ENCODE measurements at places on chromosomes 3 and 15. TPM values are rescaled to one million over a fixed set of nuclear protein-coding genes. Genes with fewer than 3 reads are reported as not detected.

TRIM42 gene
- not detected for total RNA-seq

GRCh38 chr3:184300378-184300720, 1.3 kb downstream of the PSMD2 start:
- peaks cover 15% of the 10 kb centered on the region for H3K4me1 ChIP-seq
- H3K27me3 ChIP-seq, result no peaks in the 10 kb centered on the region
- H3K27ac ChIP-seq, result no peak overlapping the region
- DNase-seq, result no peak

DNA sequence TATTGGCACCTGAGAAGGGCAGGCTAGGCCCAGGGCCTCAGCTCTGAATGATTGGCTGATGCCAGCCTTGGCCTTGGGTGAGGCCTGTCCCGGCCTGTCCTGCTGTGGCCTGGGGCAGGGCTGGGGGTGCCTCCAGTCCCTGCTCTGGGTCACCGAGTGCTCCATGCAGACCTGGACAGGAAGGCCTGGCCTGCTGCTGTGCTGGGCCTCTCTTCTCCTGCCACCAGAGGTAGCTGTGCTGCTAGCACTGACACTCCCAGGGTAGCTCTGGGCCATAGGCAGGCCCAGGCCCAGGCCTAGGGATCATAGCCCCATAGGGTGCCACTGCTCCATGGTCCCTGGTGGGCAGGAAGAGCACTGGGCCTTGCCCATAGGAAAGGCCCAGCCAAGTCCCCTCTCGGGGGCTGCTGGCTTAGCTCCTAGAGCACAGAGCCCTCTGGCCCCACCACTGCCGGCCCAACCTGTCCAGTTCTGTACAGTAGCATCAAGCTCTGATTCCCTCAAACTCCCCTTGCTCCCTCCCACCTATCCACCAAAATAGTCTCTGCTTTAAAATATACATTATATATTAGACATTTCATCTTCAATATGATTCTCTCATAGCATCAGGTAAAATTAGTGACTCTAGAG, 18.2 kb downstream of the ABTB1 start:
- H3K36me3 ChIP-seq, result peaks cover 7% of the 10 kb centered on the region
- DNase-seq, result peak; percentile 38
- H3K4me1 ChIP-seq, result peaks cover 9% of the 10 kb centered on the region
- no peak overlapping the region for H3K27ac ChIP-seq
- H3K27me3 ChIP-seq, result no peaks in the 10 kb centered on the region
- H3K4me3 ChIP-seq, result no peak overlapping the region

DNA sequence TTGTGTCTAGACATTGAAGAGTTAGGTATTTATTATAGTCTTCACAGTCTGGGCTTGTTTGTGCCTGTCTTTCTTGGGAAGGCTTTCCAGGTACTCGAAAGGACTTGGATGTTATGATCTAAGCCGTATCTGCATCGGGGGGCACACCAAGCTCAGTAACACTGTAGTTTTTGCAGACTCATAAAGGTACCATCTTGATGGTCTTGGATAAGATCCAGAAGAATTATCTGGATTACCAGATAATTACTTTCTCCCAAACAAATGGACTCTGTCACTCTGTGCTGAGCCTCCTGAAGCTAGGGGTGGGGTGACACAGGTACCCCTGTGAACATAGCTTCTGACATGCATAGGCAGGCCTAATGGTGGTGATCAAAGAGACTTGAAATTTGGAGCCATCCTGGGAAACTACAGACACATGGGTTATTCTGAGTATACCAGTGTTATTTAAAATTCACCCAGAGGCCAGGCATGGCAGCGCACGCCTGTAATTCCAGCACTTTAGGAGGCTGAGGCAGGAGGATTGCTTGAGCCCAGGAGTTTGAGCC, 238.6 kb upstream of the TPM1 start:
- no peak overlapping the region for H3K27ac ChIP-seq
- no peaks in the 10 kb centered on the region for H3K27me3 ChIP-seq
- H3K36me3 ChIP-seq, result peaks cover 32% of the 10 kb centered on the region

ATP2B2 gene
- not detected for total RNA-seq

- no peak overlapping the region for H3K27ac ChIP-seq
- H3K27me3 ChIP-seq, result no peaks in the 10 kb centered on the region
- no peak for DNase-seq
- no peaks in the 10 kb centered on the region for H3K36me3 ChIP-seq
- no peaks in the 10 kb centered on the region for H3K4me1 ChIP-seq
Observed at GRCh38 chr15:44246521-44247268, 41.8 kb upstream of the GOLM2 start.

- no peak overlapping the region for H3K4me3 ChIP-seq
- H3K4me1 ChIP-seq, result no peaks in the 10 kb centered on the region
- no peak for DNase-seq
- H3K27ac ChIP-seq, result no peak overlapping the region
- peaks cover 3% of the 10 kb centered on the region for H3K36me3 ChIP-seq
- H3K27me3 ChIP-seq, result no peaks in the 10 kb centered on the region
Observed at GRCh38 chr3:158217992-158218391, 108.1 kb downstream of the RSRC1 start.

DNA sequence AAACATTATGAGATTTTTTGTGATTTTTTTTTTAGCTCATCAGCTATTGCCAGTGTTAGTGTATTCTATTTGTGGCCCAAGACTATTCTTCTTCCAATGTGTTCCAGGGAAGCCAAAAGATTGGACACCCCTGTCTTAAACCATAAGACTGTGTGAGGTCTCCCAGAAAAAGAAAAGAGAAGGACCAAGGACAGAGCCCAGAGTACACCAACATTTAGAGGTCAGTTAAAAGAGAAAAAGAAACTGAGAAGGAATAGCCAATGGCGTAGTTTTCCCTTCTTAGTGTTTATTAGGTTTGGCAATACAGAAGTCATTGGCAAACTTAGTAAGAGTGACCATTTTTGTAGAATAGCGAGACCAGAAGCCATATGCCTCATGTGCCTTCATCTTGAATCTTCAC, 36.1 kb upstream of the SLC25A36 start:
- no peaks in the 10 kb centered on the region for H3K36me3 ChIP-seq
- no peak overlapping the region for H3K27ac ChIP-seq
- DNase-seq, result no peak
- no peaks in the 10 kb centered on the region for H3K4me1 ChIP-seq

- no peak for DNase-seq
- H3K27me3 ChIP-seq, result no peaks in the 10 kb centered on the region
- no peaks in the 10 kb centered on the region for H3K36me3 ChIP-seq
- H3K4me1 ChIP-seq, result no peaks in the 10 kb centered on the region
Observed at GRCh38 chr3:186321746-186322145, 40.3 kb downstream of the DGKG start.

- no peak overlapping the region for H3K4me3 ChIP-seq
- H3K27me3 ChIP-seq, result no peaks in the 10 kb centered on the region
- no peaks in the 10 kb centered on the region for H3K36me3 ChIP-seq
- DNase-seq, result no peak
- H3K4me1 ChIP-seq, result peaks cover 3% of the 10 kb centered on the region
- no peak overlapping the region for H3K27ac ChIP-seq
Observed at GRCh38 chr3:188082450-188082849, 71.5 kb upstream of the LPP start.

- H3K4me3 ChIP-seq, result no peak overlapping the region
- no peaks in the 10 kb centered on the region for H3K27me3 ChIP-seq
- H3K27ac ChIP-seq, result peak overlapping the region; percentile 3
- no peaks in the 10 kb centered on the region for H3K36me3 ChIP-seq
- H3K4me1 ChIP-seq, result peaks cover 29% of the 10 kb centered on the region
- DNase-seq, result peak; percentile 78
Observed at GRCh38 chr3:183306798-183307671, 54.0 kb downstream of the B3GNT5 start.

DNA sequence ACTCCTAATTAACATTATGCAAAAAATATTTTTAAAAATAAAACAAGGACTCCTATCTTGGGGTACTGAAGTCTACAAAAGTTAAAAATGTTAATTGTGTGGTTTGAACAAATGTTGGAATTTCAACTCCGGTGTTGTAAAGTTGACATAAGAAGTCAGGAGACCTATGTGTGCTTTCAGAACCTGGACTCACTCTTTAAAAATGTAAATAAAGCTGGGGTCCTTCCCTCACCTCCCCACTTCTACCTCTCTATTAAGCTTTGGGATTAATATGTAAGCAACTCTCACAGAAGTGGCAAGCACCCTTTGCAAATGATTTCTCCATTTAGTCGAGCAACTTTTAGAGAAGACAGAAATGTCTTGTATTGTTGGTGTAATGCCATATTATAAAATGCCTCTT, 11.9 kb downstream of the MEIS2 start:
- DNase-seq, result no peak
- H3K27me3 ChIP-seq, result no peaks in the 10 kb centered on the region
- peaks cover 8% of the 10 kb centered on the region for H3K4me1 ChIP-seq
- no peak overlapping the region for H3K27ac ChIP-seq

ZNF774 gene
- 7.2 TPM for total RNA-seq

SAXO2 gene
- total RNA-seq, result not detected

ZNF445 gene
- 9.1 TPM for total RNA-seq

DNA sequence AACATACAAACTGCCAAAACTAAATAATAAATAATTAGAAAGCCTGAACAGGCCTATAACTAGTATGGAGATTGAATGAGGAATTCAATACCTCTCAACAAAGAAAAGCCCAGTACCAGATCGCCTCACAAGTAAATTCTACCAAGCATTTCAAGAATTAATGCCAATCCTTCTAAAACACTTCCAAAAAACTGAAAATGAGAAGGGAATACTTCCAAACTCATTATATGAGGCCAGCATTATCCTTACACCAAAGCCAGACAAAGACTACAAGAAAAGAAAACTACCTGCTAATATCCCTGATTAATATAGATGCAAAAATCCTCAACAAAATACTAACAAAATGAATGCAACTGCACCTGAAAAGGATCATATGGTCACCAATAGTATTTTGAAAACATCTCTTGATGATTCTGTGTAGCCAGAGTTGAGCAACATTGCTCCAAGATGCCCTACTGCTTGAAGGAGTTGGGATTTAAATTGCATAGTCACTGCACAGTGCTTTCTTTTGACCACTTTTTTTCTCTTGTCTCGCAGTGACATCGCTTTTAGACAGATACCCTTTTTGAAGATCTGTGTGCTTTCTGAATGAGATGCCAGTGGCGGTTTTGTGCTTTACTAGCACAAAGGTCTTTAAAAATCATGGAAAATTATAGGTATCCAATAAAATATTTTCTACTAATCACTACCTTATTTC, 487.2 kb upstream of the RASGRP1 start:
- H3K27me3 ChIP-seq, result no peaks in the 10 kb centered on the region
- H3K4me3 ChIP-seq, result no peak overlapping the region
- no peaks in the 10 kb centered on the region for H3K4me1 ChIP-seq
- H3K36me3 ChIP-seq, result no peaks in the 10 kb centered on the region
- H3K27ac ChIP-seq, result no peak overlapping the region

DNA sequence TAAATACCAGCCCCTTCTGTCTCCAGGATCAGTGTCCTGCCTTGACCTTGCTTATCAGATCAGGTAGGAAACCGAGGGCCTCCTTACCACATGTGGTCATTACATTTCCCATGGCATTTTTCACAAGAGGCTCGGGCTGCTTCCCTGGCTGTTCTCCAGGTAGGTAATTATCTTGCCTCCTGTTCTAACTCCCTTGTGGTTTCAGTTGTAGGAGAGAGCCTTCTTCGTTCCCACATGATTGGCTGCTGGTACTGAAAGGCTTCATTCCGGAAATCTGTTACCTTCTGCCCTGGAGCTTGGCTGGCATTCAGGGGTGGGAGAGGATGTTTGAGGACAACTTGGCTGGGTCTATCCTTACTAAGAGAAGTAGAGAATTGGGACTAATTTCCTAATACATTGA, 46.8 kb upstream of the RORA start:
- H3K36me3 ChIP-seq, result no peaks in the 10 kb centered on the region
- no peak overlapping the region for H3K4me3 ChIP-seq
- H3K27me3 ChIP-seq, result peaks cover 3% of the 10 kb centered on the region
- no peak overlapping the region for H3K27ac ChIP-seq
- DNase-seq, result no peak

- no peak overlapping the region for H3K27ac ChIP-seq
- H3K4me1 ChIP-seq, result peaks cover 8% of the 10 kb centered on the region
- no peaks in the 10 kb centered on the region for H3K36me3 ChIP-seq
- H3K4me3 ChIP-seq, result no peak overlapping the region
- no peaks in the 10 kb centered on the region for H3K27me3 ChIP-seq
- no peak for DNase-seq
Observed at GRCh38 chr3:40608091-40608490, 83.3 kb downstream of the ZNF621 start.

- no peaks in the 10 kb centered on the region for H3K36me3 ChIP-seq
- no peaks in the 10 kb centered on the region for H3K4me1 ChIP-seq
- no peak for DNase-seq
- no peak overlapping the region for H3K4me3 ChIP-seq
- H3K27me3 ChIP-seq, result no peaks in the 10 kb centered on the region
Observed at GRCh38 chr3:132756108-132756650, 34.0 kb upstream of the NPHP3 start.

DNA sequence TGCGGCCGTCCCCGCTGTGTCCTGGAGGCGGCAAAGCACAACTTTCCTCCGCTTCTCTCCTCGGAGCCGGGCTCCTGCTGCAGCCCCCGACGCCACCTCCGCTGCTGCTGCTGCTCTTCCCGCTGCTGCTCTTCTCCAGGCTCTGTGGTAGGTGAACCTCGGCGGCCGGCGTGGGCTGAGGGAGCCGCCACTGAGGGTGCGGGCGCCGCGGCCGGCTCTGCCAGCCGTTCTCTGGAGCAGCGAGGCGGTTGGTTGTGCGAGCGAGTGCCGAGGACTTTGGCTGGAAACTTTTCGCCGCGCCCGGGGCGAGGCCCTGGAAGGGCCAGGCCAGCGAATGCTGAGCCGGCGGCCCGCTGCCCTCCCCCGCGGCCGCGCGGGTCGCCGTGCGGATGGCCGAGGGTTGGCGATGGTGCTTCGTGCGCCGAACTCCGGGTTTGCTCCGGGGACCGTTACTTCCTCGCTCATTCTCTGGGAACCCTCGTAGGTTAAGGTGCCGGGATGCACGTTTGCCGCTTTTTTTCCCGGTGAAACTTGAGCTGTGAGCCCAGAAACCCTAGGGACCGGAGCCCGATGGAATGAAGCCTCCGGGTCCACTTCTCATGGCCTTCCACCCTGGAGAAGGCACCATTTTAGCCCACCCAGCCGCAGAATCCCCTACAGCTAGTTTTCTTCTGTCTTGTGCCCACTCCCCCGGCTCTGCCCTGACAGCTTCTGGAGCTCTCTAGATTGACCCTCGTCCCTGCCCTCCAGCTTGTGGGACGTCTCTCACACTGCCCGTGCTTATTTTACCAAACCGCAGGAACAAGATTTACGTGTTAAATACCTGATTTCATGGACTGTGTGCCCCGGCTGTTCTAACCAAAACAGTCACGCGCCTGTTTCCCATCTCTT, 660 bp downstream of the NECTIN3 start:
- H3K4me1 ChIP-seq, result peaks cover 34% of the 10 kb centered on the region
- H3K27ac ChIP-seq, result peak overlapping the region; percentile 88
- no peak for DNase-seq
- no peaks in the 10 kb centered on the region for H3K36me3 ChIP-seq
- H3K27me3 ChIP-seq, result peaks cover 13% of the 10 kb centered on the region

OR5K2 gene
- not detected for total RNA-seq

DAZL gene
- not detected for total RNA-seq

DNA sequence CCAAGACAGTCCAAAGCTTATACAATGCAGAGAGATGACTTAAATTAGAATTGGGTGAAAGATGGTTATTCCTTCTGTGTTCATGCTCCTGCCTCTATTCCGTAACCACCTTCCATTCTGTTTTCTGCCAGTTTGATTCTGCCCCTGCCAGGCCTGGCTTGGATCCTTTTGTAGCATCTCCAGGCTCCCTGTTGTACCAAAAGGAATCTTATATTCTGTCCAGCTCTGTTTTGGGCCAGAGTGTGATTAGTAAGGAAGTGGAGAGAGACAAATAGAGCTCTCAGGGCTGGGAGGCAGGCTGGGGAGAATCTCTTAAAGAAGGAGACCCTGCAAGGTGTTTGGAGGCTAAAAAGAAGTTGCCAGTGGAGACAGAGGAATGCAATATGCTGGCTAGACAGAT, 63.8 kb downstream of the KCNAB1 start:
- DNase-seq, result no peak
- no peaks in the 10 kb centered on the region for H3K27me3 ChIP-seq
- H3K36me3 ChIP-seq, result no peaks in the 10 kb centered on the region
- H3K4me1 ChIP-seq, result no peaks in the 10 kb centered on the region
- H3K27ac ChIP-seq, result no peak overlapping the region

COPS2 gene
- total RNA-seq, result 39.6 TPM
